NCI-H2107 (cell line): ENCODE measurements at places on chromosomes 1 and 21.
A peak's percentile ranks its signal among the peaks of the same experiment; 100 is the strongest.

- no peak for DNase-seq
These were observed 4.9 kb downstream of the SKI start for GRCh38 chr1:2232916-2233438.

GRCh38 chr1:44810101-44810761, 1.9 kb downstream of the BTBD19 start:
- DNase-seq, result no peak

- DNase-seq, result no peak
These were observed 400 bp upstream of the COG2 start for GRCh38 chr1:230641900-230642262.

DNA sequence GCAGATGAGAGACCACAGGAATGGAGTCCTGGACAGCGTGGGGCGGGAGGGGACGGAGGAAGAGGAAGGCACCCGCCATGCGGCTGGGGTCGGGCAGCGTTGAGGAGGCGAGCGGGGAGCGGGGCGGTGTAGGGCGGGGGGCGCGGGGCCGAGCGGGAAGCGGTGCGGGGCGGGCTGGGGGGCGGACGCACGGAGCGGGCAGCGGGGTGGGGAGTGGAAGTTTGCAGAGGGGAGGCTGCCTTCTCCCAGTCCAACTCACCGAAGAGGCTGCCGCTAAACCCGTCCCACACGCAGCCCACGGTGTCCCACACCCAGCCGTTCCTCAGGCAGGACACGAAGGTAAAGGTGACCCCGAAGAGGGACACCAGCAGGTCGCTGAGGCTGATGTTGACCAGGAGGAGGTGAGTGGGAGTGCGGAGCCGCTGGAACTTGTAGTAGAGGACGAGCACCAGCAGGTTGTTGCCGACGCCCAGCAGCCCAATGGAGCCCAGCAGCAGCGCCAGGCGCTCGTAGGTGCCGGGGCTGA, 483 bp downstream of the CHML start:
- DNase-seq, result no peak

- DNase-seq, result no peak
These were observed 5.5 kb downstream of the PGLYRP4 start for GRCh38 chr1:153343040-153343681.

GRCh38 chr1:75952016-75952415, 19.8 kb upstream of the ASB17 start:
- no peak for DNase-seq

DNA sequence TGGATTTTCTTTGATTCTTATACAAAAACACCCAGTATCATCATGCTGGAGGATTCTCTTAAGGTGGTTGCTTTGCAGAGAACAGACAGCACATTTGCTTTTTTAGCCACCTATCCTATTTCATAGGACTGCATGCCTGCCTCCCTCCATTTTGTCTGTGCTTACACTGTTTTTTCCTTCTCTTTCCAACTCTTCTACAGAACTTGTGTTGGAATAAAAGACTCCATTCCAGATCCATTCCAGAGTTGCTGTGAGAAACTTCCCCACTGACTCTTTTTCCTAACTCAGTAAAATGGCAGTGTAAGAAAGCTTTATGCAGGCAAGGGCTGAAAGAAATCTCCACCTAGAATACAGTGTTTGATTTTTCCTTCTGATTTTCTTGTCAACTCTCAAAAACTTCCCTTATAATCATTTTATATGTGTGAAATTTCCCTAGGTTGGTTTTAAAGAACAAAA, 5.2 kb upstream of the ARID1A start:
- no peak for DNase-seq

GRCh38 chr1:148388260-148389026, 94.7 kb downstream of the PPIAL4G start:
- DNase-seq, result no peak

GRCh38 chr1:75745276-75745675, 20.8 kb downstream of the ACADM start:
- no peak for DNase-seq

DNA sequence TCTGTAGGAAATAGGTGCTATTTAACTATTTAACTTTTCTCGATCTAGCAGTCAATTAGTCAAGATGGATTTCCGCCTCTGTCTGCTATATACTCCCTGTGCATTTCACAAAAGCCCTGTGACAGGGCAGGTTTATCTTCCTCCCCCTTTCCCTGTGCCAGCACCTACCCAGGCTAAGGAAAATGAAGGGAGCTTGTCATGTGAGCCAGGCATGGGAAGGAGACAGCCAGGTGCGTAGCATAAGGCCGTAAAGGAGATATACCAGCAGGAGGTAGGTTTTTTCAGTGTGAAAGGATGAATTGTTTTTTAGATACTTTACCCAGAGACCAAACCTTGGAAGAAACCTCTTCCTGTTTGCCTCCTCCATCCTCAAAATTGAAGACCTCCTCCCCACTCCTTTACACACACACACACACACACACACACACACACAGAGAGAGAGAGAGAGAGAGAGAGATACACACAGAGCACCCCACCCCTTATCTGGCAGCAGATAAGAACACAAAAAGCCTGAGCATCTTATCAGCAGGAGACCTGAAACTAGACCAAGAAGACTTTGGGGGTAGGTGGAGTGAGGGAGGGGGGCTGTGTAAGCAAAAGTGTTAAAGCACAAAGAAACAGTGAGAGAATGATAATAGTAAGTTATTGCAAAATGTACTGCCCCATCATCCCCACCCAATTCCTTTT, 12.0 kb upstream of the TARBP1 start:
- peak; percentile 39 for DNase-seq

DNA sequence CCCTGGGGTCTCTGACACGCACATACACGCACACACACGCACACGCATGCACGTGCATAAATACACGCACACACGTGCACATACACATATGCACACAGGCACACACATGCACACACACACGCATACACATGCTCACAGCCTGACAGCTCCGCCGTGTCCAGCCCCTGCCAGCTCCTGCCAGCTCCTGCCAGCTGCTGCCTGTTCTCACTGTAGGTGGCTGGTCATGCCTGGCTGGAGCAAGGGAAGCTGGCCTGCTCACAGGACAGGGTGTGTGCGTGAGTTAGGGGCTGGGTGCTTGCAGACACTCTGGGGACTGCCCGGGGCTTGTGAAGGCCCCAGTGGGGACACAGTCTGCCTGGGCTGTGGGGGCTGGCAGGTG, 4.9 kb downstream of the PLCH2 start:
- DNase-seq, result no peak

DNA sequence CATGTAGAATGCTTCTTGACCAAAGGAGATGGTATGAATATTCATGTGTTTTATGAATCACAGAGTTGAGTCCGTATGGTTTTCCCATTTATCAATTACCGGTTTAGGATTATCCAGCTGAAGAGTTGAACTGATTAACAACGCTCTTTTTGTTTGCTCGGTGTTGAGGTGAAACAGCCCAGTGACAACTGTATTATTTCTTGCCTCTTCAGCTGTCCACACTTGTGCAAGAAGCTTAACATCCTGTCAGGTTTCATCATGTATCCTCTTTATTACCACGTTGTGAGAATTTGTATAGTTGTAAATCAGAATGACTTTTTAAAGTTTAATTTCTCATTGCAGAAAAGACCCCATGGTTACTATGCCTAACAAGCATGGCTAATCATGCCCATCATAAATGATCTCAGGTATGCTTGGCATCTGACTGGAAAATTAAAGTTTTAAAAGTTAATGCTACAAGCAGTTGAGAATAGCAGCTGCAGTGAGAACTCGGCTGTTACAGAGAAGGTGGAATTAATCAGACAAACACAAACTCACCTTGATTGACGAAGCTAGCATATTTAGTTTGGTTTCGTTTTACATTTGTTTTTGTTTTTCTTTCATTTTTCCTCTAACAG, 563.2 kb upstream of the ADGRL2 start:
- no peak for DNase-seq

GRCh38 chr1:207814469-207814868, 62.6 kb downstream of the CD46 start:
- DNase-seq, result no peak

GRCh38 chr1:37755951-37756560, 8.9 kb downstream of the EPHA10 start:
- no peak for DNase-seq

DNA sequence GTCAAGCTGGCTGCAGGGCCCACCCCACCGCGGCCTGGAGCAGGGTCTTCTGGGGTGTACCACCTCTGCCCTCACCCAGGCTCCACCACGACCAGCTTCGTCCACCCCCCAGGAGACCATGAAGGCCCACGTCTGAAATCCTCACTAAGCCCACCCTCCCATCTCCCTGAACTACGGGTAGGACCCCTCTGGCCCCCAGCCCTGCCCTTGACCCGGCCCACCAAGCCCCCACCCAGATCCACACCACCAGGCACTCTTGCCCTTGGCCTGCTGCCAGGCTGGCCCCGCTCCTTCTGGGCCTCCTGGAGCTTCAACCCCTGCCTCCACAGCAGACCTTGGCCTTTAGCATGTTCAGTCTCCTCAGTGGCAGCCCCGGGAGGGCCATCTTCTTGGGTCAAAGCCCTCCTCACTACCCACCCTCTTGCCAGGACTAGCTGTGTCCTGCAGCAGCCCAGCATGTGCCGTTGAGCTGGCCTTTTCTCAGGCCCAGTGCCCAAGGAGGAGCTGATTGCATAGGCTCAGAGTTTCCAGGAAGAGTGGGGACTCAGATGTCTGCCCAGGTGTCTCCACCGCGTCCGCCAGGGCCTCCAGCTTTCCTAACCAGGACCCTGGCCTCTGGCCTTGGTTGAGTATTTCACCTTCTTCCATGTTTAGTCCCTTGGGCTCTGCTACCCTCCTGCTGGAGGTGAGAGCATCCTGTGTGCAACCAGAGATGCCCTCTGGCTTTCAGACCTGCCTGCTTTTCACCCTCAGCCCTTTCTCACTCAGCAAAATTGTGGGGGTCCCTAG, 17.7 kb upstream of the SAMD11 start:
- no peak for DNase-seq

GRCh38 chr1:231701306-231701705, 74.7 kb downstream of the DISC1 start:
- DNase-seq, result no peak

- DNase-seq, result no peak
These were observed 15.5 kb downstream of the MTHFR start for GRCh38 chr1:11790101-11790879.

GRCh38 chr1:94679332-94680038, 137.9 kb upstream of the F3 start:
- no peak for DNase-seq

DNA sequence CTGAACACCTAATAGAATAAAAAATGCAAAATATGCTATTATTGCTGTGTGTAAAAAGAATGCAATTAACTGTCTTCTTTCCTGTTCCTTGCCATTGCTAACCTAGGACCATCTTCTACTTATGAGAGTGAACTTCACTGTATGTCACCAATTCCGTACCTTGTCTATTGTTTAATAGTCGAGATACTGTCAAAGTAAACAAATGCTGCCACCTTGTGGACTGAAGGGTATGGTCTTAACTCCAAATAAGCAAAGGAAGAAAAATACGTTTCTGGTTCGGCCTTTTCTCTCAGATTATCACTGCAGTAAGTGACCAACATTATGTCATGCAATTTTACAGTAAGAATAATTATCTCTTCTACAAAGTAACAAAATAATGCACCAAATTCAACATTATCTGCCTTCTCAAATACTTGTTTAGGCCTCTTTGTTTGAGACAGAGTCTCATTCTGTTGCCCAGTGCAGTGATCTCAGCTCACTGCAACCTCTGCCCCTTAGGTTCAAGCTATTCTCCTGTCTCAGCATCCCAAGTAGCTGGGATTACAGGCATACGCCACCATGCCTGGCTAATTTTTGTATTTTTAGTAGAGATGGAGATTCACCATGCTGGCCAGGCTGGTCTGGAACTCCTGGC, 133.4 kb downstream of the COP1 start:
- peak; percentile 52 for DNase-seq

DNA sequence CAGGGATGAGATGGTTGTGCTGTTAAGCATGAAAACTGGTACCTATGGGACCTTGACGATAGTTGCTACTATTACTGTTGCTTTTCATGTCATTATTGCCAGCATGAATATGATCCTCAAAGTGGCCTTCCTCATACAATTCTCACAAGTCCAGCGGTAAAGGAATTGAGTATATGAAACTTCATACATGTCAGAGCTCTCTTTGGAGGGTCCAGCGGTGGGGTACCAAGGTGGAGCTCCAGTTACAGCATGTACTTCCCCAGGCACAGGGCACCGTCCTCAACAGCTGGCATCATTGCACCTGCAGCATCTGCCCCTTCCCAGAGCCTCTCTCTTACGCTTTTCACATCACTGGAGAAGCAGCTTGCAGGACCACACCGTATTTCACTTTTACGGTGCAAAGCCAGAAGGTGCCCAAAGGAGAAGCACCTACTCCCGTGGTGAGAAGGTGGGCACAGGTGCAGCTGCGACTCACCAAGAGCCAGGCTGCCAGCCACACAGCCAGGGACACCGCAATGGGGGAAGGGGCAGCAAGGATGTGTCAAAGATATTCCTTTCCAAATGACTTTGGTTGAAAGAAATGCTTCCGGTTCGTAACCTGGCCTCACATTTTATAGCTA, 166.4 kb upstream of the IRF2BP2 start:
- DNase-seq, result no peak

GRCh38 chr21:30102871-30103270, 63.7 kb downstream of the CLDN17 start:
- no peak for DNase-seq

DNA sequence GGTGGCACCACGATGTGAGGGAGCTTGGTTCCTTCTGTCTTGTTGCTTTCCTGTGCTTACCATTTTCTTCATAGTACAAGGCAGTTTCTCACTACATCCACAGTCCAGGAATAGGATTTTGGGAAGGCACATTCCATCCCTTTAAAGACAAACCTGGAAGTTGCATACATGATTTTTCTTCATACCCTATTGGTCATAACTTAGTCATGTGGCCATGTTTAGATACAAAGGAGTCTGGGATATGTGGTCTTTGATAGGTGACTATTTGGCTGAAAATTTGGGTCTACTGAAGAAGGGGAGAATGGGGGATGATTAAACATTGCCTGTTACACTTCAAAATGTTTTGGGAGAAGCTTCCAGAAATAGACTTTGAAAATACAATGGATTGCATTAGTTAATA, 7.0 kb downstream of the DYRK1A start:
- DNase-seq, result no peak

GRCh38 chr1:156781585-156782186, 14.4 kb downstream of the PRCC start:
- DNase-seq, result no peak

GRCh38 chr1:114803001-114803400, 22.5 kb upstream of the SIKE1 start:
- DNase-seq, result no peak

- no peak for DNase-seq
These were observed 23.0 kb upstream of the PLEKHA6 start for GRCh38 chr1:204382714-204383083.

DNA sequence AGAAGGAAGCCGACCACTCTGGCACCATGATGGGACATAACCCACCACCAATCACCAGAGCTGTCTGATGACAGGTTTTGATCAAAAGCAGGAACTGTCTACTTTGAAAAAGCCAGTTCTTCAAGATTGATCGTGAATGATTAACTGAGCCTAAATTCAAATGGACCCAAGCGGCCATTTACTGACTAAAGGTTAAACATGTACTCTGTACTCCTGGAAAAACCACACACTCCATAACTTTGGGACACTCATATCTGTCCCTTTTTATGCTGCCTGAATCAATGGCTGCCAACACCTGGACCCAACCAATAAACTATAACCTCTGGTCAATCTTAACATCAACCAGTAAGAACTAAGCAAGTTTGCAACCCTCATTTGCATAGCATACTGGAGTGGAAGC, 206.6 kb downstream of the URB2 start:
- DNase-seq, result no peak

GRCh38 chr1:231857609-231858135, 231.1 kb downstream of the DISC1 start:
- DNase-seq, result no peak

- DNase-seq, result no peak
These were observed 328.5 kb downstream of the FAM72C start for GRCh38 chr1:143643148-143643885.
